Astrocyte of the spinal cord (primary cell): ENCODE measurements at places on chromosomes 11 and 22.

DNA sequence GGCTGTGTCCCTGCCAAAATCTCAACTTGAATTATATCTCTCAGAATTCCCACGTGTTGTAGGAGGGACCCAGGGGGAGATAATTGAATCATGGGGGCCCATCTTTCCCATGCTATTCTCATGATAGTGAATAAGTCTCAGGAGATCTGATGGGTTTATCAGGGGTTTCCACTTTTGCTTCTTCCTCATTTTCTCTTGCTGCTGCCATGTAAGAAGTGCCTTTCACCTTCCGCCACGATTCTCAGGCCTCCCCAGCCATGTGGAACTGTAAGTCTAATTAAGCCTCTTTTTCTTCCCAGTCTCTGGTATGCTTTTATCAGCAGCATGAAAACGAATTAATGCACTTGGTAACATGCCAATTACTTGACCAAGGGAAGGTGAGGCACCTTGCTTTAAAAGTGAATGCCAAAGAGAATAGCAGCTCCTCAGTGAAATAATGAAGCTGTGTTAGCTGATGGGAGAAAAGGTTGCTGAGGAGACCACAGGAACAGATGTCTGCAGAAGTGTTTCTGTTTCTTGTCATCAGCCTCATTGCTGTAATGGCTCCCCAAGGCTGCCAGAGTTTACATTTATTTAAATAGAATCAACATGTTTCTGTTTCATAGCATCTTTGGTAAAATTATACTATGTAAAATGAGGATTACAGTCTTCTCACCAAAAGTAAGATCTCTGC, 89.0 kb upstream of the CD44 start:
- no peak for DNase-seq

- no peak for DNase-seq
Observed at GRCh38 chr11:31254415-31254814, 115.1 kb downstream of the DCDC1 start.

GRCh38 chr11:72758304-72758689, 6.1 kb upstream of the ARAP1 start:
- peak; percentile 89 for DNase-seq

DNA sequence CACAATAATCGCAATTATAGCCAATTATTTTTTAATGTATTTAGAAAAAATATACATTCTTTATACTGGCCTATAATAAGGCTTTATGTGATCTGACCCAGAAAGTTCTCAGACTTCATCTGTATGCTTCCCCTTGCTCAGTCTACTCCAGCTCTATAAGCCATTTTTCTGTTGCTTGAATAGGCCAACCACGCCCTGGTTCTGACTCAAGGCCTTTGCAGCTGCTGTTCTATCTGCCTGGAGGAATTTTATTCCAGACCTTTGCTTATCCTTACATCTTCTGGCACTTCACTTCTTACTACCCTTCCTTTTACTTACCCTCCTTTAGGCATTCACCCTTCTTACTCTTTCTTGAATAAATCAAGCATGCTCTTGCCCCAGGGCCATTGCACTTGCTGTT, 54.9 kb upstream of the PDE3B start:
- DNase-seq: no peak

- no peak for DNase-seq
Observed at GRCh38 chr11:32307913-32308312, 127.4 kb downstream of the WT1 start.

DNA sequence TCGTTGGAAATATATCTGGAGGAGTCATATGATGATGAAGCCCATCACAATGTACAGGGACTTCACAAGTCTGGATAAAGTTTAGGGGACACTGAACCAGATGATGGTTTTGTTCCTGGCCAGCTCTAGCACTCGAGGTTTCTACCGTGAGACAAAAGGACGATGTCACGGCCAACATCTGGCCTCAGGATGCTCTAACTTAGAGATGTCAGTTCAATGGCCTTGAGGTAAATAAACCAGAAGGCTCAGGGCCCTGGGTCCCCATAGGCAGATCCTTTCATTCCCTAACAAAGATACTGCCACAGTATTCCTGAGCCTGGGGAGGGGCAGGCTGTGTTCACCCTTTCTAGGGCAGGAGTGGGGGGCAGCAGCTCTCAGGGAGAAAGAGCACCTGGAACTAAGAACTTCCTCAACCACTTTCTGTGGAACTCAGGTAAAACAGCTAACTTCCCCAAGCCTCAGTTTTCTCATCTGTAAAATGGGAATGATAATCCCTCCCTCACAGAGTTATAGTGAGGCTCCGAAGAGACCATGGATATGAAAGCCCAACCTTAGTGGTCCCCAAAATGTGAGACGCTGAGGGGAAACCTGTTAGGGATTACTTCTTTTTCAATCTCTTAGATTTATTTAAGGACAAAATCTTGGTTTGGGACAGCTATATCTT, 18.3 kb downstream of the MS4A10 start:
- DNase-seq: no peak

DNA sequence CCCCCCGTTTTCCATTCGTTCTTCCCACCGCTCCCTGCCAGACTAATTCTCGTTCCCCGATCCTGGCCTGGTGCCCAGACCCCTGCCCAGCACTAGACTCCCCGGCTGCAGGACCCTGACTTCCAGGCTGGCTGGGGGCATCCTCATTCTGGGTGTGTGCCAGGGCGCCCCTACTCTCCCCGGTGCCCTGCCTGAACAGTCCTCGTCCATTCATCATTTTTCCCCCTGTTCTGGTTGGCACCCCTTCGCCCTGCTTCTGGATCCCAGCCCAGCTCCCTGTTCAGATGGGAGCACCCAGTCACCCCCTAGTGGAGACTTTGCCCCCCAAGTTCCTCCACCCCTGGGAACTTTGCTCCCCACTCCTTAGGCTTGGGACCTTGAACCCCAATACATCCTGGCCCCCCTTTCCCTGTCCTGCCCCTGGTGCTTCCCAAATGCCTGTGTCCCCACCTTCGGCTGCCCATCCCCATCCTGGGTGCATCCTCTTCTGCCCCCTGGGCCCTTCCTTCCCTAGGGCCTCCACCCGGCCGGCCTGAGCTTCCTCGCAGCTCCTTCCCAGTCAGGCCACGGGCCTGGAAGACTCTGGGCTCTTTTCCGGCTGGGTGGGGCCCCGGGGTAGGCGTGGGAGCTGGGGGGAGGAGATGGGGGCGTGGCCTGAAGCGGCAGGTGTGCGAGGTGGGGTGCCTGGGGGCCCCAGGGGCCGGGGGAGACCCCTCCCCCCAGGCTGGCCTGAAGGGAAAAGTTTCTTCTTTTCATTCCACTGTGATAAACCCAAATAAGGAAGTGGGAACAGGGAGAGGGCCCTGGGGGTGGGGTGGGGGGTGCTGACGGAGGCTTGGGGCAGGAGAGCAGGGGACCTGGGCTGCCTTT, 908 bp downstream of the PLCB3 start:
- no peak for DNase-seq

DNA sequence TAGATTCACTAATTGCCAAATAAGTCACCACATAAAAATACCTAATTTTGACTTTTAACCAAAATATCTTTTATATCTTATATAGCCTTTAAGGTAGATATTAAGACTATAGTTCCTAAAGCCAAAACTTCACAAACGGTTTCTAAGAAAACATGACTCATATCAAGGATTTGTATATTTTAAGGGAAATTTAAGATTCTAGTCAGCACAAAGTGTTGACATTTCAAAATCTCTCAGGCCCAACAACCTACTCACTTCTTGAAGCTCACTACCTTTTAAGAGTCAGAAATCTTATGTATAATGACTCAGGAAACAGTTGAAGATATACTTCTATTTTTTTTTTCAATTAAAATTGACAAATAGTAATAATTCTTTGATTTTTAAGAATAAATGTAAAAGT, 221.9 kb downstream of the SBF2 start:
- peak; percentile 50 for DNase-seq

DNA sequence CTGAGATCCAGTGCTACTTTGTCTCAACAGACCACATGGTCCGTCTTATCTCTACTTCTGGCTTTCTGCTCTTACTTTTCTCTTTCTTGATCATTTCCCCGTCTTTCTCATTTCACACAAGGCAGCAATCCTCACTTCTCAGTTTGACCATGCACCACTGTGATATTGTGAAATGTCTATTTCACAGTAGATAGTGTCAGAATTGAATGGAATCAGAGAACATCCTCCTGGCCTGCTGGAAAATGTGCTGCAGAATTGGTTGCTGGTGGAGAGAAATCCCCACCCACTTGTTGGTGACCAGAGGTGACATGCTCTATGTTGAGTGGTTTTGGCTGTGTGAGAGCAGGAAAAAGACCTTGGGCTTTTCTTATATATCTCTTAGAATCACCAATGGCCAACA, 57.8 kb upstream of the RCN1 start:
- no peak for DNase-seq

DNA sequence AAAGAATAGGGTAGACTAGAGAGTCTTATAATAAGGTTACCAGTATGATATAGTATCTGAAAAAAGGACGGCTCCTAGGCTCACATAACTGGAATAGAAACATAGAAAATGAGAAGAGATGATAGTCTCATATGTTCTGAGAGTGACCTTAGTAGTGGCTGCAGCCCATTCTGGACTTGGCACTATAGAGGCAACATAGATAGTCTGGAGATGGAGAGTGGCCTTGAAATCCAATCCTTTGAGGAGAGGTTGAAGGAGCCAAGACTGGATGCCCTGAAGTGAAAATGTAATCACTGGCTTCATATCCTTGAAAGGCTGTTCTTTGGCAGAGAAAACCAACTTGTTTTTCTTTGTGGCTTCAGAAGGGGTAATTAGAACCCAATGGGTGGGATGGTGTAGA, 81.1 kb downstream of the STIM1 start:
- DNase-seq: no peak

DNA sequence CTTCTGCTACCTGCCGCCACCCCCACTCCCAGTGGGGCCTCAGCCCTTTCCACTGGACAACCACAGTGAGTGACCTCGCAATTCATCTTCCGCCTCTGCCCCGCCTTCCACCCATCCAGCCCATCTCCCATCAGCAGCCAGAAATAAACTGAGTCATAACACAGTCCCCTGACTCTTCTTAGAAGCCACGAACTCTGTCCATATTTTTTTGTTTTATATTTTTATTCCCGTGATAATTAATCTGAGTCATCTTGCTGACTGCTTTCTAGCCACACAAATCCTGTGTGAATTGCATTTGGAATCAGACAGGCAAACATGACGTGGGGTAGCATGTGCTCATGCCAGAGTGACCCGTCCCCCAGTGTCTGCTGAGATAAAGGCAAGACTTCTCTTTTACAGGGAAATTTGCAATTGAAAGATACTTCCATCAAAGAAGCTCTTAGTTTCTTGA, 7.0 kb downstream of the FADD start:
- peak; percentile 73 for DNase-seq

GRCh38 chr11:94910779-94911178, 62.6 kb downstream of the CWC15 start:
- peak; percentile 48 for DNase-seq

DNA sequence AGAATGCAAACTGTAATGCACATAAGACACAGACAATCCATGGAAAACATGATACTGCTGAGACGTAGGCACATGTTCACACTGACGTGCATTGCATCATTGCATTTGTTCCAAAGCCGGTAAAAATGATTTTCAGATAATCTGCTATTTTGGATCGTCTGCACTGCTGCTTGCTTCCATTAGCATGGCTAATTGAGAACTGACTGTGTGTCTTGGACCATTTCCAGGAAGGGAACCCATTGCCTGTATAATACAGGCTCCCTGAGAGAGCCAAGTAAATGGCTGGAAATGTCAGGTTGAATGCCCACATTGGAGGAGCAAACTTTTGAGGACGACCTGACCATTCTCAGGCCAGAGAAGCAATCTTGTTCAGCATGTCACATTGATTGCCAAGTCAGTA, 304.8 kb downstream of the ST3GAL4 start:
- DNase-seq: no peak

DNA sequence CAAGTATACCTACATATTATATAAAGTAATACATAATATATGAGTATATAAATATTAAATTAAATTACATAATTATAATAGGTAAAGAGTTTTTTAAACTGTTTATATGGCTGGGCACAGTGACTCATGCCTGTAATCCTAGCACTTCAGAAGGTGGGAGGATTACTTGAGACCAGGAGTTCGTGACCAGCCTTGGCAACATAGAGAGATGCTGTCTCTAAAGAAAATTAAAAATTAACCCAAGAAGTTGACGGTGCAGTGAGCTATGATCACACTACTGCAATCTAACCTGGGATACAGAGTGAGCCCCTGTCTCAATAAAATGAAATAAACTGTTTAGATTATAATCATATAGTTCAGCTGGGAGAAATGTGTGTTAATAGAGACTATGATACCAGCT, 363.0 kb downstream of the DDX10 start:
- DNase-seq: no peak

DNA sequence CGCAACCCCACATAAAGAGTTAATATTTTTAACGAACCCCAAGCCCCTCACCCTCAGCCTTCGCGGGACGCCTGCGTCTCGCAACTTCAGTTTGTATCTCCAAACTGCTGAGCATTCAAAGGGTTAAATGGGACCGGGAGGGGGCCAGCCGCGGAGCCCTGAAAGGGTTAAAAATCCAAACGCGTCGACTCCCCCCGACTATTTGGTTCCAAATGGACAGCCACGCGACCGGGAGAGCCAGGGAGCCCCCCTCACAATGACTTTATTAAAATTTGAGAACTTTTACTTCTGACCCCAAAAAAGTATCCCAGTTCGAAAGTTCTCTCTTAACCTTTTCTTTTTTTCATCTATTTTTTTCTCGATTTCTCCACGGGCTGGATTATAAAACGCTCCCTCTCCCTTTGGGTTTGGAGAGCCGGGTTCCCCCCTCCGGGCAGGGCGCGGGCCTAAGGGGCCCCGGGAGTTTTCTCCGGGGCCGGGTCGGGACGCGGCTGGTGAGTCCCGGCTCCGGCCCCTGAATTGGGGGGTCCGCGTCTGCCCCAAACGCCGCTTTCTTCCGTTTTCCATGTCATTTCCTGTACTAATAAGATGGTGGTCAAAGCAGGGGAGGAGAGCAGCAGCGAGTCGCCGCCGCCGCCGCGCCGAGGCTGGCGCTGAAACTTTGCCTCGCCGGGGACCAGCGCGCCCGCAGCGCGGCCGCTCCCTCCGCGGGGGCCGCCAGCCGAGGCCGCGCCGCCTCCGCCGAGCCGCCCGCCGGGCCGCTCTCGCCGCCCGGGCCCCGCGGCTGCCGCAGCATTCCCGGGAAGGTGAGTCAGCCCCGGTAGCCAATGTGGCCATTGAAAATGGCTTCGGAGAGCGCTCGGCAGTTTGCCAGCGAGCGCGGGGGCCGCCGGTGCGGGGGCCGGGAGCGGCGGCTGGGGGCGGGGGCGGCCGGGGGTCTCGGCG, at the start of gene PRDM11:
PRDM11 (plus strand) TSS at position 568 of the 945 bp plus-strand sequence. CDS start 35,128 bp downstream, outside the sequence.
- peak; percentile 78 for DNase-seq
